Stimulated activated CD4-positive, alpha-beta T cell treated with anti-CD3 and anti-CD28 coated beads, Interleukin-2, amount 100 ng/mL, for 48 hours (primary cell): ENCODE measurements at places on chromosomes 12 and 14.

DNA sequence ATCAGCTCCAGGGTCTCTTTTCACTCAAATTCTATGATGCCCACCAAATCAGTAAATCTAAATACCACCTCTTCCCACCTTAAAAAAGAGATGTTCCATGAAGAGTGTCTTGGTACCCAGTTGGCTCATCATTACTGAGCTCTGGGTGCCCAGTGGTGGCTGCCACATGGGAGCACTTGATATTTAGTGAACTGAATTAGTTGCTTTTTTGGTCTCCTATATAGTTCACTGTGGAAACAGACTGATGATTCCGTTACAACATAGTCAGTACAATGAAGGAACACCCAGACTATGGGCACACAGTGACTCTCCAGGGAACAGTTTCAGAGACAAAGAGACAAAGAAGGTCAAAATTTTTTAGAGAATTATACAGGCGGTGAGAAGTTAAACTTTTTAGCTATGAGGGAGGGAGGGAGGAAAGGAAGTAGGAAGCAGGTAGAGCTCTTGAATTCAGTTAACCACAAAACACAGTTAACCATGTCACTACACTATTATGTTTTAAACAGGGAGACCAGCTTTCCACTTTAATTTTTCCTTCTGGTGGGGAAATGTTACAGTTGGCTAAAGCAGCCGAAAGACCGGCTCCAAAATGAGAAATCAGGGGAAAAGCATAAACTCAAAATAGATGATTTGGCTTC is 14.6 kb upstream of the YY1 start:
- no peak for DNase-seq

- no peak for DNase-seq
Observed at GRCh38 chr12:97306147-97306546, 156.5 kb upstream of the RMST start.

DNA sequence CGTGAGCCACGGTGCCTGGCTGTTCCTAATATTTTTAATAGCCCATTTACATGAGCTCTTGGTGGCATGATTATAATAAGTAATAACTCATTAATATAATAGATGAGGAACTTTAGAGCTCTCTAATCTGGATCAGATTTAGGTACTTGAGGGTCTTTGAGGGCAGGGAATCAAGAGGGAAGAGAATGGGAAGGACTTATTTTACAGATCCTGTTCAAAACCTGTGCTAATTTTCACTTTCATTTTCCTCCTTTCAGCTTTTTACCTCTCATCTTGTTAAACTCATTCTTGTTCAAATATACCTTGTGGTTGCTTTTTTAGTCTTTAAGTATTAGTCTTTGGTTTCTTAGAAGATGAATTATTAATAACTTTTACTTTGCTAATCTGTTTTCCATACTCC is 5.6 kb downstream of the NECAP1 start:
- no peak for DNase-seq

DNA sequence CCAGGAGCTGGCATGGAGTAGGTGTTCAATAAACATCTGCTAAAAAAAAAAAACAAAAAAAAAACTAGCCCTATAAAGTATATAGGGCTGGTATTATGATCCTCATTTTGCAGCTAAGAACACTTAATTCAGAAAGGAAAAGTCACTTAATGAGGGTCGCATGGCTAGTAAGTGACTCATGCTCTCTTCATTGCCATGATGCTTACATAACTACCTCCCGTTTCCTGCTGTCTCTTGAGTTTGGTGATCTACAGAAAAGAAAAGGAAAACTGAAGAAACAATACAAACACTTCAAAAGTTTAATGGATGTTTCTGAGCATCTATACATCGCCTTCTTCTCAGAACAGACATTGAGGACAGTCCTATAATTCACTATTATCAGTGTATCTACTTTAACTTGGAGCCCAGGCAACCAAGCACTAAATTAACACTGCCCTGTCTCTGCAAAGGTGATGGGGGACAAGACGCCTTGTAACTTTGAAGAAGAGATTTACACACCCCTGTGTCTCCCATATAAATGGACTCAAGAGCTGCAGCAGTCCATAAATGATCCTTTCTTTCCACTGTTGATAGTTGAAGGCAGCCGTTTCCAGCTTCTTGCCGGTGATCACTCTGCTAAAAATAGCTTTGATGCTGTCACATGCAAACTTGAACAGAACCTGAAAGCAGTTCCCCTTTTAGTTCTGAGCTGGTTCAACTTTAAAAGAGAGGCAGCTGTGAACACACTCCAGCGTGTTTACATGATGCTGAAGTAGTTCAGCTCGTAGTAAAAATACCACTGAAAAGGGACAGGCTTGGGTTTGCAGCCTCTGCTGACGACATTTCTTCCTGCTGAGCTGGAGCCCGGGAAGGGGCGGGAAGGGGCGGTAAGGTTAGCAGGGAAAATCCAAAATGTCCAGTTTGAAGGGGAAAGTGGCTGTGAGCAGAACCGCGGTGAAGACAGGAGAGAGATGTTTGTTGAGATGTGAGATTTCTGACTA is 113.3 kb downstream of the FOXN3 start:
- no peak for DNase-seq

- DNase-seq: peak; percentile 61
Observed at GRCh38 chr12:51323966-51324895, at the start of gene BIN2. TSS of gene BIN2 (minus strand) at chr12:51324174. CDS start at chr12:51324102, 72 bp downstream.

DNA sequence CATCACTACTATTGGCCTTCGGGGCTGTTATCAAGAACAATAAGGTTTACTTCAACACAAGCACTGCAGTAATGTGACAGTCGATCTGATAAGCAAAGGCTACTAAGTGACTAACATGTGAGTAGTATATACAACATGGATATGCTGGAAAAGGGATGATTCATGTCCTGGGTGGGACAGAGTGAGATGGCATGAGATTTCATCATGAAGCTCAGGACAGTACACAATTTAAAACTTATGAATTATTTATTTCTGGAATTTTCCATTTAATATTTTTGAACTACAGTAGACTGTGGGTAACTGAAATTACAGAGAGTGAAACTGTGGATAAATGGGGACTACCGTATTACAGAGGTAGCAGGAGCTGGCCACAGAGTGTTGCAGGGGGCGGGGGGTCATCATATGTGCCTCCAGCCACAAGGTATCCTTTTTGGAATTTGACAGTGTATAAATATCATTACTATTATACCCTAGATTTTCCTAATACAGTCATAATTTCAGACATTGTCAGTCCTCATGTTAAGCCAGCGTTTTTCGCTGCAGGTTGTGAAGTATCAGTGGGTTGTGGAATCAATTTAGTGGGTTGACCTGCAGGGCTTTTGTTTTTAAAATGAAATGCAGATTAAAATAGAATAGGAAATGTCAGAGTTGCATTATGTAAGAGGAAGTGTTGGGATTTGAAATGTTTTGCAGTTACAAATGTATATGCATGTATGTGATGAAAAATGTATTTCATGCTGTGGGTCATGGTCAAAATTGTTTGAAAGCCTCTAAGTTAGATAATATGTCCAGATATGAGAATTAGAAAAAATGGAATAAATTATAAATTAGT is 148.0 kb upstream of the NUDT4 start:
- no peak for DNase-seq

DNA sequence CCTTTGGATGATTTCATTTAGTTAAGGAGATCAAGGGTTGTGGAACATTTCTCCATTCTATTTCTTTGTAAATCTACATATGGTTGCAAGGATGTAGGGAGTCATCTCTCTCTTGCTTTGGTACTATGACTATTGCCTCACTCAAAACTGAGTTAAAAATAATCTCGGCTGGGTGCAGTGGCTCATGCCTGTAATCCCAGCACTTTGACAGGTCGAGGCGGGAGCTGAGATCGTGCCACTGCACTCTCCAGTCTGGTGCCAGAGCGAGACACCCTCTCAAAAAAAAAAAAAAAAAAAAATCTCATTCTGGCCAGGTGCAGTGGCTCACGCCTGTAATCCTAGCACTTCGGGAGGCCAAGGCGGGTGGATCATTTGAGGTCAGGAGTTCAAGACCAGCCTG is 24.8 kb upstream of the PPM1H start:
- no peak for DNase-seq

DNA sequence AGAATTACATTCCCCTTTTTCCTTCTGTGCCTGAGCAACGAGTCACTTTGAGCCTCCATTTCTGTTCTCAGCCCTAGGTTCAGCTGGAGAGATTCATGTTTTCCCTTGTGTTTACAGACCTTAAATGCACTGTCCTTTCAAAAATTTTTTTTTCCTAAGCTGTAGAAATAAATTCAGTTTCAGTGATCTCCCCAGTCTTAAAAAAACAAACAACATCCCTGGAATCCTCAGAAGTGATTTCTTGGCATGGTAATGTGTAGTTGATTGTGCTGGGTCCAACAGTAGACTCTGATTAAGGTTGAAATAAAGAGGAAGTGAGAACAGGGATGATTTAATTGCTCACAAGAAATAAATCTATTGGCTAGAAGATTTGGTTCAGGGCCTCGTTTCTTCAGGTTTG is 89.3 kb downstream of the NTN4 start:
- DNase-seq: no peak

GRCh38 chr12:91965781-91966180 is 179.9 kb downstream of the BTG1 start:
- DNase-seq: no peak

GRCh38 chr12:119885549-119885948 is 8.4 kb upstream of the CIT start:
- DNase-seq: no peak

- no peak for DNase-seq
Observed at GRCh38 chr14:88616697-88617096, 53.9 kb downstream of the ZC3H14 start.

GRCh38 chr12:117097159-117097558 is 2.1 kb downstream of the TESC start:
- no peak for DNase-seq

DNA sequence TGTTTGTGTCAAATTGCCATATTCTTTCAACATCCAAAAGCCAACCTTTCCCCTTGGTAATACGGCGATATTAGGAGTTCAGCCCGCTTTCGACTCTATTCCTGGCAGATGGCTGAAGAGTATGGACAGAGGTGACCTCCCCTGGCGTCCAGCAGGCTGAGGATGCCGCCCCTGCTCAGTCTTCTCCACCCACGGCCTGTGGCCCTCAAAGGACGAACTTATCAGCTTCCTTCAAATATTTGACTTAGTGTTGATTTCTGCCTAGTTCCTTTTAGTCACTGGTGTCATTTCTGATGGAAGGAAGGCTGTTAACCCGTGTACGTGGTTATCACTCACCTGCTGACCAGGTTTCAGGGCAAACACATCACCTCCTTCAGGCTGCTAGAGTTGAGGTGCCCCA is 65.0 kb downstream of the TESC start:
- no peak for DNase-seq

DNA sequence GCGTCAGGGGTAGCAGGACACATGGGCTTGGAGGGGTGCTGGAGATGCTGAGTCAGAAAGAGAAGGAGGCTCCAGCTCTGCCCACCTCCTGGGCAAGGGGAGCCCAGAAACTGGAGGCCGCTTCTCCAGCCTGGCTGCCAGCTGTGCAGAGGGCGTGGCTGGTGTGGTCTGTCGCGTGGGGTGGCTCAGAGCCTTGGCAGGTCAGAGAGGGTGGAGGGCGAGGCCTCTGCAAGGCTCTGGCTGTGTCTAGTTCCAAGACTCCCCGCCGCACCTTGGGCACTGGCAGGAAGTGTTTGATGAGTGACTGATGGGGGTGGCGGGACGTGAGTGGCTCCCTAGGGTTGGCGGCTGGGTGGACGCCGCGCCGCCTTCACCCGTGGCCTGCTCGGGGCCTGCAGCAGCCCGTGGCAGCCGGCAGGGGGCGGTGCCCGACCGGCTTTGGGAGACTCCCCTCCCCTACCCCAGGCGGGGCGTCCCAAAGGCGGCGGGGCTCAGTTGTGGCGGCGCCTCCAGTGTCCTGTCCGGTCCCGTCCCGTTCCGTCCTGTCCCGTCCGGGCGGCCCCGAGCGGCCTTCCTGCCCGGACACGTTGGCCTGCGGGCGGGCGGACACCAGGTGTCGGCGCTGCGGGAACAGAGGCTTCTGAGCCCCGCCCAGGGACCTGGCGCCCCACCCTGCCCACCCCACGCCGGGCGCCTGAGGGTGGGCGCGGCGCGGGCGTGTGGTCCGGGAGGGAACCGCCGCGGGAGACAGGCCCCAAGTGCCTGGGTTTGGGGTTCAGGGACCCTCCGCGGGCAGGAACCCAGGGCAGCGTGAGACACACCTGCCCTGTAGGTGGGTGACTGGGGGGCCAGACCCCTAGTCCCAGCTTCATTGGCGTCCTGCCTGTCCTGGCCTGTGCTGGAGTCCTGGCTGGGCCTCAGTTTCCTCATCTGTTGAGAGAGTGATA is 39.7 kb downstream of the KRT80 start:
- peak; percentile 60 for DNase-seq

DNA sequence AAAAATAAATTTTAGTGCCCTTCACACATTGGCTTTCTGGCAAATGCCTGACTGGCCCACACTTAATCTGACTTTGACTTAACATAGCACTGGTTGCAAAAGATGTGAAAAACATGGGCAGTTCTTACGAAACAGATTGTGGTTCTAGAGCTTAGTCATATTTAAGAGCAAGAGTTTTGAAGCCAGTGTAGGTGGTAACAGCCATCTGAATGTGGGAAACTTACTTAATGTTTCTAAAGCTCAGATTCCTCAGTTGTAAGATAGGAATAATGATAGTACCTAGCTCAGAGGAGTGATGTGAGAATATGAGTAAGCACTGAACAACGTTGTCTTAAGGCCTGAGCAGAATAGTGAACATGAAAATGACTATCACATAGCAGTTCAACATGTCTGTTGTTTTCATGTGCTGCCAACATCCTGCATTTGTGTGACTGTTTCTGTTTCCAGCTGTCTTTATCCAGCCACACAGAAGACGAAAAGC is 262.7 kb downstream of the SYT1 start:
- DNase-seq: no peak

DNA sequence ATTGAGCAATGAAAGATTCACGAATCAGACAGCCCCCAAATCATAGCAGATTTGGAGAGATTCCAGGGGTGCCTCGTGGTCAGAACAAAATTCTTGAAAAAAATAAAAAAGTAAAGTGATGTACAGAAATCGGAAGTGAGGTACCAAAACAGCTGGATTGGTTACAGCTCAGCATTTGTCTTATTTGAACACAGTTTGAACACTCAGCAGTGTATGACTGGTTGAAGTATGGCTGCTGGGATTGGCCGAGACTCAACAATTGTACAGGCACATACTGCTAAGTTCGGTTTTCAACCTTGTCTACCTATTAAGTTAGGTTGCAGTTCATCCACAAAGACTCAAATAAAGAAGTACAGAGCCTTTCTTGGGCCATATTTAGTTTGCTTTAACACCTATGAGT is 865.4 kb upstream of the TMEM132C start:
- no peak for DNase-seq

- DNase-seq: no peak
Observed at GRCh38 chr12:27537855-27538675, 14.1 kb downstream of the PPFIBP1 start.

GRCh38 chr12:4201333-4202100 is 72.0 kb upstream of the CCND2 start:
- no peak for DNase-seq

- no peak for DNase-seq
Observed at GRCh38 chr12:43177276-43177675, 374.7 kb downstream of the ADAMTS20 start.

GRCh38 chr14:27372771-27373170 is 774.9 kb upstream of the NOVA1 start:
- DNase-seq: no peak
